ENCODE measurements at places on chromosomes 7 and 10.

DNA sequence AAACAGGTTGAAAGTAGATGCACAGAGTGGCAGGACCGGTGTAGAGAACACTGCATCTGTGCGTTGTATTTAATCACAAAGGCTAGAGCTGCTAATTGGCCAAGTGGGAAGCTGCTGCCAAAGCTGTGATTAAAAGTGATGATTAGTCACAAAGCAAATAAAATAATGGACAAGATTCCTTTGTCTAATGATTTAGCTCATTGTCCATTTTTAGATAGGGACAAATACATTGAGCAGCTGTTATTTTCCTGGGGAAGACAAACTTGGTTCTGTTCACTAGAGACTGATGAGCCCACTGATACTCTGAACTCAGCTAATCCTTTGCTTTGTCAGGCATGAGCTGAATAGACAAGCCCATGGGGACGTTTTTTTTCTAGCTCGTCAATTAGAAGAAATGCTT, 19.7 kb downstream of the UBE3C start:
- DNase-seq: no peak

DNA sequence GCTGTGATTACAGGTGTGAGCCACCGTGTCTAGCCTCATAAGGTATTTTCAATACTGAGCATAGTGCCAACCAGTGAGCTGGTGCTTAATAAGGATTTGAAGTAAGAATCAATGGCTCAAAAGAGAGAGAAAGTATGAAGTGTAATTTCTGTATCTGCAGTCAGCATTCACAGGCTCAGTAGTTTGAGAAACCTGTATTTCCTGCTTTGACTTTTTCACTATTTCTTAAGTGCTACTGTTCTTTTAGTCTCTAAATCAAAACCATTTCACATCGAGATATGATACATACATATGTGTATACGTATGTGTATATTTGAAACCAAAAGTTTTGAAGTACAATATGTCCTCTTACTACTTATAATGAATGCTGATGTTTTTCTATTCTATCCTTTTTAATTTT, 189.9 kb downstream of the PPP1R9A start:
- DNase-seq: no peak

DNA sequence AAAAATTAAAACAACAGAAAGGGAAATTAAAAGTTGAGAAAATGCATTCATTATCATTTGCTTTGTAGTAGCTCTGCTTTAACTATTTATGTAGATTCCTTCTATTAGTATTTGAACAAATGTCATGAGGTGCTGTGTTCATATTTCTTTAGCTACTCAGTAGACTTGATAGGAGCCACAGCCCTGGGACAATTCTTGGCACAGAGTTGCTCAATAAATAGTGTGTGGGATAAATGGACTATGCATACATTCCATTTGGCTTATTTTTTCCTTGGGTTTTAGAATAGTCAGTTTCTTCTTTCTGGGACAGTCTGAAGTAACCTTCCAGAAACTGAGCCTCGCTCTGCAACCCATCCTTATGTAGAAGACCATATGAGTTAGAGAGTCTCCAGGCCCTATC, 13.4 kb downstream of the RPP30 start:
- no peak for DNase-seq

DNA sequence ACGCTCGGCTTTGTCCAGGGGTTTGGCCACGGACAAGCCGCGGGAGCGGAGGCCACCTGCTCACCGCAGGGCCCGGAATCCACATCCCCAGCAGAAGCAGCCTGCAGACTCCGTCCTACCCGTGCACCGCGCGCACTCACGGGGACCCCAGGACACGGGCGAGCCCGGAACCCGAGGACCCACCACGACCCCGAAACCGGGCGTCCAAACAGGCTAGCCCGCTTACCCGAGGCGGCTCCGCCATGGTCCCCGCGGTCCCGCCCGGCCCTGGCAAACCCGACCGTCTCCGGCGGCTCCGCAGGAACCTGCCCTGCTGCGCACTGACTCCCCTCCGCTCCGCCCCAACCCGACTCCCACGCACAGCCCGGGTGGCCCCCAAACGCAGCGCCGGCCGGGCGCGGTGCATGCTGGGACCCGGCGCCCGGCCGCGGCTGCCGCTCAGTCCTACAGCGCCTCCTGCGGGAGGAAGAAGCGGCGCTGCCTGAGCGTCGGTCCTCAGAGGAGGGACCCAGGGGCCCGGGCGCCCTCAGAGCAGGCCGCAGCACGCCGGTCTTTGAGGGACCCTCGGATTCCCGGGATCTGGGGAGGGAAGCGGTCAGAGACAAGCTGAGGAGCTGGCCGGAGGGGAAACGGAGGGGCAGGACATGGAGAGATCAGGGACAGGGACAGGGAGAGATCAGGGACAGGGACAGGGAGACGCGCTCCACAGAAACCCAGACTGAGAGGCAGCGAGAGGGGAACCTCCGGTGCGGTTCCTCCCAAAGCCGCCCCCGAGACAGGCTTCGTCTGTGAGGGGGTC, at the start of gene ZNF786:
Gene ZNF786, minus strand, starts transcription at position 322 of the 799 bp plus-strand sequence. Its CDS starts 78 bp downstream, at position 244.
- DNase-seq: peak; percentile 69

GRCh38 chr7:137587326-137587725, 243.8 kb upstream of the PTN start:
- no peak for DNase-seq

GRCh38 chr10:14535457-14536130, 204.9 kb upstream of the FRMD4A start:
- no peak for DNase-seq

- peak; percentile 62 for DNase-seq
These were observed 15.1 kb downstream of the PSAP start for GRCh38 chr10:71835671-71836595.
